Osteocyte (in vitro differentiated cells): ENCODE measurements at places on chromosomes 2 and 18. TPM values are rescaled to one million over a fixed set of nuclear protein-coding genes. Genes with fewer than 3 reads are reported as not detected.
A peak's percentile ranks its signal among the peaks of the same experiment; 100 is the strongest.

DOK1 gene
- total RNA-seq = 15.8 and 17.7 TPM in 2 replicates

SP140 gene
- 0.65 and 1.0 TPM in 2 replicates for total RNA-seq

IL1R1 gene
- 56.3 and 59.8 TPM in 2 replicates for total RNA-seq

ACMSD gene
- total RNA-seq = not detected in 2 replicates

TUBB8B gene
- total RNA-seq = not detected in 2 replicates

DNA sequence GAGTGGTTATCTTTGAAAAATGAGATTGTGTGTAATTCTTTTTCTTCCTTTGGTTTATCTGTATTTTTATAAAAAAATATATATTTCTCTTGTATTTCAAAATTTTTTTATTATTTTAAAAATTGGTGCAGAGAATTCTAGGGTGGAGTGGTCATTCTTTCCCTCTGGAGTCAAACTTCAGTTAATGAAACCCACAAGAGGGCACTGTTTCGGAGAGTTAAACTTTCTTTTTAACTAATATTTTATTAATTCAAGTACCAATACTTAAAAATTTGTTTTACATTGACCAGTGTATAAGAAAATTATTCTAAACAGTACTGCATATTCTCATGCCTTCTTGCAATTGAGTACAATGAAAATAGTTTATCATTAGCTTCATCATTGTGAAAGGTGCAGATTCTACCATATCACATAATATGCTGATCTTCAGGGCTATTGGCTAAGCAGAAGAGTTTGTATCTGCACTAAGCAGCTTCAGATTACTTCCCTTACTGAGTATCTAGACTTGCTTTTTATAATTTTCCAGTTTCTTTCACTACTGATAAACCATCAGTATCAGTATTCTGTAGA lies 50.1 kb downstream of the HS1BP3 start:
- no peaks in the 10 kb centered on the region for H3K36me3 ChIP-seq
- no peak overlapping the region for H3K27ac ChIP-seq
- DNase-seq = no peak
- H3K4me1 ChIP-seq = peaks cover 33% of the 10 kb centered on the region
- H3K27me3 ChIP-seq = no peaks in the 10 kb centered on the region

- no peaks in the 10 kb centered on the region for H3K36me3 ChIP-seq
- H3K4me3 ChIP-seq = no peak overlapping the region
- peaks cover 15% of the 10 kb centered on the region for H3K27me3 ChIP-seq
- peaks cover 2% of the 10 kb centered on the region for H3K4me1 ChIP-seq
- H3K27ac ChIP-seq = no peak overlapping the region
- DNase-seq = no peak
These were observed 220.1 kb downstream of the HAUS1 start for GRCh38 chr18:46324087-46324955.

GRCh38 chr2:45567288-45567963 lies 43.6 kb downstream of the SRBD1 start:
- peaks cover 31% of the 10 kb centered on the region for H3K4me1 ChIP-seq
- no peak for DNase-seq
- H3K4me3 ChIP-seq = peak overlapping the region; percentile 59
- no peaks in the 10 kb centered on the region for H3K27me3 ChIP-seq
- peaks cover 13% of the 10 kb centered on the region for H3K36me3 ChIP-seq

GRCh38 chr2:177169810-177170514 lies 42.6 kb upstream of the HNRNPA3 start:
- no peak for DNase-seq
- no peaks in the 10 kb centered on the region for H3K27me3 ChIP-seq
- H3K36me3 ChIP-seq = no peaks in the 10 kb centered on the region

GRCh38 chr18:46334868-46335281 lies 230.7 kb downstream of the HAUS1 start:
- peaks cover 76% of the 10 kb centered on the region for H3K27me3 ChIP-seq
- no peak overlapping the region for H3K27ac ChIP-seq
- no peak for DNase-seq
- H3K36me3 ChIP-seq = no peaks in the 10 kb centered on the region
- H3K4me3 ChIP-seq = peak overlapping the region; percentile 67
- peaks cover 17% of the 10 kb centered on the region for H3K4me1 ChIP-seq

- peaks cover 9% of the 10 kb centered on the region for H3K4me1 ChIP-seq
- no peaks in the 10 kb centered on the region for H3K27me3 ChIP-seq
- peaks cover 15% of the 10 kb centered on the region for H3K36me3 ChIP-seq
- H3K27ac ChIP-seq = no peak overlapping the region
- no peak overlapping the region for H3K4me3 ChIP-seq
These were observed 7.7 kb downstream of the PPP1R7 start for GRCh38 chr2:241157841-241158545.

DNA sequence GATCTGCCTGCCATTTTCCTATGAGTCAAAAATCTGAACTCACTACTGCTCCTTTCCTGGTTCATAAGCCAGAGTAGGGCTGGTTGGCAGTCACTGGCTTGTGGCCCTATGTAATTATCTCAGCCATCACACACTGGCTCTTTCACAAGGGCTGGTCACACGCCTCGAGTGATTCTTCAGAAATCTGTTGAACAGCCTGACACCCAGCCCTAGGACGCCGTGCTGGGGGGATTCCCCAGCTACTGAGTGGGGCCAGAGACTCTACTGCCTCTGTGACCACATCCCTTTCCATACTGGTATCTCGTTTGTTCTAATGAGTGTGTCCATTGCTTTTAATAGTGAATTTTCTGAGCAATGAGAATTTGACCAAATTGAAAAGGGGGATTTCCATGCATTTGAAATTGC lies 45.8 kb upstream of the RBM44 start:
- H3K4me1 ChIP-seq = no peaks in the 10 kb centered on the region
- no peak for DNase-seq
- no peak overlapping the region for H3K27ac ChIP-seq

GRCh38 chr2:144547494-144547893 lies 27.6 kb upstream of the ZEB2 start:
- H3K27ac ChIP-seq = peak overlapping the region; percentile 5
- H3K36me3 ChIP-seq = no peaks in the 10 kb centered on the region
- peaks cover 27% of the 10 kb centered on the region for H3K4me1 ChIP-seq
- DNase-seq = no peak
- no peak overlapping the region for H3K4me3 ChIP-seq

- no peaks in the 10 kb centered on the region for H3K36me3 ChIP-seq
- no peaks in the 10 kb centered on the region for H3K27me3 ChIP-seq
- no peak overlapping the region for H3K4me3 ChIP-seq
- no peak overlapping the region for H3K27ac ChIP-seq
These were observed 105.7 kb upstream of the LINC00305 start for GRCh38 chr18:64254399-64255093.

- no peaks in the 10 kb centered on the region for H3K36me3 ChIP-seq
- peak overlapping the region; percentile 75 for H3K4me3 ChIP-seq
- DNase-seq = peak; percentile 82
- peaks cover 23% of the 10 kb centered on the region for H3K4me1 ChIP-seq
These were observed 24.1 kb downstream of the GATA6 start for GRCh38 chr18:22193466-22193865.
